ENCODE measurements at places on chromosomes 7 and 10.

- DNase-seq: no peak
Measured at GRCh38 chr7:53641091-53641490, 605.7 kb downstream of the POM121L12 start.

DNA sequence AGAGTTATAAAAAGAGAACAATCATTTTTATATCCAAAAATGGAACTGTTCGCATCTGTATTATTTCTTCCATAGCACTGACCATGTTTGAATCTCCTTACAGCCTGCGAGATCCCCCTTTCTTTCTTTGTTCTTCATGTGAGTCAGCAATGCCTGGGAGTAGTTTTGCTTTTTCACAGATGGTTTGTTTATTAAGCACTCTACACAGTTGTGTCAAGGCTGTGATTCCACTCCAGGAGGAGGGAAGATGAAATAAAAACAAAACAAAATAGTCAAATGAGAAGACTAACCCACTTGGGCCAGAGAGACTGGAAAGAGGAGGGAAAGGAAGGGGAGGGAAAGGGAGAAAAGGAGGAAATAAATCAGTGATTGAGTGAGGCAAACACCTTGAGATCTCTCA is 7.8 kb downstream of the LIPF start:
- DNase-seq: no peak

GRCh38 chr10:633279-634245 is 55.9 kb downstream of the DIP2C start:
- no peak for DNase-seq

- no peak for DNase-seq
Measured at GRCh38 chr10:132030898-132031463, 34.8 kb upstream of the JAKMIP3 start.

DNA sequence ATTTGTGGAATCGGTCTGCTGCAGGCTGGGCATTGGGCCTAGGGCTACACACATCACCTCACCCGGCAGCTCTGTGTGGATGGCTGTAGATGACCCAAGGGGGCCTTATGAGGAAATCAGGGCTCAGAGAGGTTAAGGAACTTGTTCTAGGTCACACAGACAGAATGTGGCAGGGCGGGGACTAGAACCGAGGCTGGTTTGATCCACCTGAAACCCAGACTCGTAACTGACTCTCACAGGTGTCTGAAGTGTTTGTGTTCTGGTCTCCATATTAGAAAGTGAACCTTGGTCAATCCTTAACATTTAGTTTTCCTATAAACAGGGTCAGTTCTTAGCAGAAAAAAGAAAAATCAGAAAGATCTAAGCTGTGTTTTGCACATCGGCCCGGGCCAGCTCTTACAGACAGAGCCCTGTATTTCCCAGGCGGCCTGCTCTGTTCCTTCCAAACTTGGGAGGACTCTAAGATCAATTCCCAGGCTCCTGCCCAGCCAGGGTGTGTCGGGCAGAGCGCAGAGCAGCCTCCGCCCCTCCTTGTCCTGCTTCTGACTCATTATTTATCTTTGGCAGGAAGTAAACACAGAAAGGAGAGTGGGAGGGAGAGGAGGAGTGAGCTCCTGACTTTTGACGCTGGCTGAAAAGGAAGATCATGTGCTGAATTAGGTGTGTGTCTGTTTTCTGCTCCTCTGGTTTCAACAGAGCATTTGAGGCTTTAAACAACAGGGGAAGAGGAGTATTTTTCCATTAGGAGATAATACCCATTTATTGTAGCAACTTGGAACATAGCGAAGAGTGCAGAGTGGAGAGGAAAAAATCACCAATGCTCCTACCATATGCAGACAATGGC is 74.1 kb downstream of the TACC2 start:
- DNase-seq: peak; percentile 85

DNA sequence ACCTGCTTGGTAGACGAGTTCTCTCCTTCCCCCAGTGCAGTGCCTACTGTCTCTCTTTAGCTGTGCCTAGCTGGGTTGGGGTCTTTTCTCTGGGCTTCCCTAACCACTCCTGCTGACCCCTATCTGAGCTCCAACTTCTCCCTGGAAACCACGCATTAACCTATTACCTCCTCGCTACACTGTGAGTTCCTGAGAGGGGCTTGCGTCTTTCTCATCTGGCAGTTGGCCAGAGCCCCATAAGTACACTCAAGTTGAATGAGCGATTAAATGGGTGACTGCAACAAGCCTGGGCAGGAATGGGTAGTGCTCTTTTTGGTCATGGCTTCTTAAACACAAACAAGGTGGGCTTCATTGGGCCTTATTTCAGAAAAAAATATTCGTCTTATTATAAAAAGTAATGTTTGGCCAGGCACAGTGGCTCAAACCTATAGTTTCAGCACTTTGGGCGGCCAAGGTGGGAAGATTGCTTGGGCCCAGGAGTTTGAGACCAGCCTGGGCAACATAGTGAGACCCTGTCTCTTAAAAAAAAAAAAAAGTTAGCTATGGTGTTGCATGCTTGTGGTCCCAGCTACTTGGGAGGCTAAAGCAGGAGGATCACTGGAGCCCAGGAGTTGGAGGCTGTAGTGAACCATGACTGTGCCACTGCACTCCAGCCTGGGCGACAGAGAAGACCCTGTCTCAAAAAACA is 41.4 kb downstream of the SYPL1 start:
- no peak for DNase-seq

DNA sequence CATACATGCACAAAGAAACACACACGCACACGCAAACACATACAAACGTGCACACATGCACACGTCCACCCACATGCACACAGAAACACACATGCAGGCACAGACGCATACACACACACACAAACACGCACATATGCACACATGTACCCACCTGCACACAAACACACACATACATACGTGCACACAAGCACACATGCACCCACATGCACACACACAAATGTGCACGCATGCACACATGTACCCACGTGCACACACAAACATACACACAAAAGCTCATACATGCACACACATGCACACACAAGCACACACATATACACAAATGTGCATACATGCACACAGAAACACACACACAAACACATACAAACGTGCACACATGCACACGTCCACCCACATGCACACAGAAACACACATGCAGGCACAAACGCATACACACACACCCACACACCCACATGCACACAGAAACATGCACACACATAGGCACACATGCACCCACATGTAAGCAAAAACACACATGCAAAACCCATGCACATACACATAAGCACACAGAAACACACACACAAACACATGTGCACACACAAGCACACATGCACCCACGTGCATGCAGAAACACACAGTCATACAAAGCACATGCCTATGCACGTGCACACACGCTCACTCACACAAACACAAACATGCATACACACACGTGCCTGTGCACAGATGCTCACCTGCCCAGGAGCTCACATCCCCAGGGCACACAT is 44.8 kb downstream of the FOXL3 start:
- DNase-seq: no peak

DNA sequence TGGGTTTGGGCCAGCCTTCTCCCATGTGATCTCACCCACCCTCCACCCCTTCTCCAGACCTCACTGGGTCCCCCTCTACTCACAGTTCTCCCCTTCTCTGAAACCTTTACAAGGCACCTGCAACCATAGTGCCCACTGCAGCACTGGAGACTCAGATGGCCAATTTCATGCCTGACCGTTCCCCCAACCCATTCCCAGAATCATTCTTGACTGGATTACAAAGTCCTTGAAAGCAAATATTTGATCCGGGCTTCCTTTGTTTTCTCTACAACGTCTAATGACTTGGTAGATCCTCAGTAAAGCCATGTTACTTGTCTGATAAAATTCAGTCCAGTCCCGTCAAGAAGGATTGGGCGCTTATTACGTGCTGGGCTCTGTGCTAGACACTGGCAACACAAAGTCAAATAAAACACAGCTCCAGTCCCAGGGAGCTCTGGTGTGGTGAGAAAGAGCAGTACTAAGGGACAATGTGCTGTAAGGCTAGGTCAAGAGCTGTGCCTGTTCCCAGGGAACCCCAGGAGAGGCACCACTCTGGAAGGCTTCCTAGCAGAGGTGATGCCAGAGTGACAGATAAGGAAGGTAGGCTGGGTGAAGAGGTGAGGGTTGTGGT is 36.5 kb downstream of the SH3PXD2A start:
- no peak for DNase-seq

All from foreskin fibroblast (primary cell).